ENCODE measurements at places on chromosomes 12 and 14.

GRCh38 chr12:48815126-48816110 is 2.9 kb upstream of the CACNB3 start:
- peak; percentile 84 for DNase-seq

DNA sequence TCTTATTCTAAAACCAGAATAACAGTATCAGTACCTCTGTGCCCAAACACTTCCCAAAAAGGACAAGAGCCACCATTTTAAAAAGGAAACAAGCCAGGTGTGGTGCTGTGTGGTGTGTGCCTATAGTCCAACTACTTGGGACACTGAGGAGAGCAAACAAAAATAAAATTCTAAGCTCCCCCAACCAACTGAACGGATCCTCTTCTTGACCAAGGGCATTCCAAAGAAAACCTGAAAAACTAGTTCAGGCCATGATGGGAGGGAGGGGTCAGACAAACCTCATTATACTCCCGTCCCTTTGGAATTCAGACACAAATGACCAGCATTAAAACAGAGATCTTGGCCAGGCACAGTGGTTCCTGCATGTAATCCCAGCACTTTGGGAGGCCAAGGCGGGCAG is 20.5 kb downstream of the SLC11A2 start:
- no peak for DNase-seq

DNA sequence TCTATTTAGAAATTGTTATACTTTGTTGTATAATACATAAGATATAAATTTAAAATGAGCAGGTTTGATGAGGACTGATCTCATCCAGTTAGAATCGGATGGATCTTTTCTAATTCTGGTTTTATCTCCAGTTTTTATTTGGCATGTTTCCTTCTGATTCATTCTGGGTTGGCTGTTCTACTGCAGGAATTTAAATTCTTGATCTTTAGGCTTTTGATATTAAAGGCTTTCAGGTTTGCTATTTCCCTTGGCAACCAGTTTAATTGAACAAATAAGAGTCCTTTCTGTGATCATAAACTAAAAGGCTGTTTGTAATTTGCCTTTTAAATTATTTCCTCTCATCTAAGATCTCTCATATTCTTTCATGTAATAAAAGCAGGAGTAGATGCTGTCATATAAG is 83.4 kb downstream of the PDE6H start:
- peak; percentile 7 for DNase-seq

DNA sequence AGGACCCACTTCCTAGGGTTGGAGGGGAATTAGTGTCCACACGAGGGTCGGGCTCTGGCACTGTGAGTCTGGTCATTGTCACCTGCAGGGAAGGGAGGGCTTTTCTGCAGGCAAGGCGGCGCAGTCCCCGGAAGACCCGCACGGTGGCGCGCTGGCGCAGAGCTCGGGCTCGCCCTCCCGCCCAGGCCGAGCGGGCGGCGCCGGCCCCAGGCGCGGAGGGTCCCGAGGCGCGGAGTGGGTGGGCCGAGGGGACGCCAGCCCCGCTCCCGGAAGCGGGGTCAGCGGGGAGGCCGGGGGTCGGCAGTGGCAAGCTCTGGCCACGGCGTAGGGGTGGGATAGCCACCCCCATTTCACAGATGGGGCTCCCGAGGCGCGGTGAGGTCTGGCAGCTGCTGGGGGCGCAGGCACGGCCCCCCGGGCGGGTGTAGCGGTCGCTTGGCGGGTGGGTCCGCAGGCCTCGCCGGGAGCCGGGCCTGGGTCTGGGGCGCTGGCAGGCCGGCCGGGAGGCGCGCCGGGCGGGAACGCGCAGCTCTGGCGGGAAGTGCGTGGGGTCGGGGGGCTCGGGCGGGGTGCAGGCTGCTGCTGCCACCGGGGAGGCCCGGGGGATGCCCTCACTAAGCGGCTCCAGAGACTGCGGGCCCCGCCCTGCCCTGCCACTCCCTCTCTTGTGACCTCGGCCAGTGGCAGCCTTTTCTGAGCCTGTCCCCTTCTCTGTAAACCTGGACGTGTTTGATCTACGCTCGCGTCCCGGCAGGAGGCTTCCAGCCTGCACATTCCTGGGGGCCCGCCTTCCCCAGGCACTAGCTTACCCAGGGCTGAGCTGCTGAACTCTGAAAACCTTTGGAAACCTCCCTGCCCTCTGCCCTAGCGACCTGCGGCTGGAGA is 46.1 kb downstream of the CYP46A1 start:
- DNase-seq, result peak; percentile 24

- DNase-seq, result no peak
Observed at GRCh38 chr14:99816642-99817041, 23.4 kb downstream of the EML1 start.

- peak; percentile 61 for DNase-seq
Observed at GRCh38 chr14:52112336-52113018, 43.6 kb upstream of the NID2 start.

- DNase-seq, result peak; percentile 49
Observed at GRCh38 chr12:11689591-11690186, 40.2 kb downstream of the ETV6 start.

DNA sequence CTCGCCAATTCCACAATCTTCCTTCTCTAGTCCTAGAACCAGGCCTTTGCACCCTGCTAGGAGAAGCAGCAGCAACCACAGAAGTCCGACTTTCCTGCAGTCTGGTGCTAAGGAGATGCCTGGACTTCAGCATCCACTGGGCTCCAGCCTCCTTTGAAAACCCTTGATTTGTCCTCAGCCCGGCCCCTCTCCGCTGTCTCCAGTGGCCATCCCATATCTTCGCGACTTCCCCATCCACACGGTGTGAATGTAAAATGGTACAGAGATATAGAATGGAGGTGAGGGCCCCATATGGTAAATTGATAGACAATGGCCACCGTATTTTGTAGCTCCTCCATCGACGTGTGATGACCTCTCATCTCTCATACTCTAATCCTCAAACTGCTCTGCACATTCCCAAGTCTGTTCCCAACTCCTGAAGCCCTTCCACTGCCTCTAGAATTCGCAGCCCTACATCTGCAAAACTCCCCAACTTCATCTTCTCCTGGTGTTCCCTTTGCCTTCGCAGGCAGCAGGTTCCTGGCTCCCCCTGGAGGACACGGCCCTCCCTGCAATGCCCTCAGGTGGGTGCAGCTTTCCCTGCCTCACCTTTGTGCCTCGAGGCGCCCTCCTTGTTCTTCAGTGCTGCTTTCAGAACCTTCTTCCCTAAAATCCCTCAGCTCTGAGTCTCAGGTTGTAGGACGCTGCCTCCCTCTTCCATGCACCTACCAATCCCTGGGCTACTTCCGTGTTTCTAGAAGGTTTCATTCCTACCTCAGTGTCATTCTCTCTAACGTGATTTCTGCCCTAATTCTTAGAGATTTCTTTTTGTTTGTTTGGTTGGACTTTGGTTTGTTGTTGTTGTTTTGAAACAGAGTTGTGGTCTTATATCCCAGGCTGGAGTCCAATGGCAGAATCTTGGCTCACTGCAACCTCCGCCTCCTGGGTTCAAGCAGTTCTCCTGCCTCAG is 36.7 kb downstream of the TMBIM6 start:
- DNase-seq, result peak; percentile 31

- no peak for DNase-seq
Observed at GRCh38 chr14:81001447-81001846, 46.0 kb downstream of the TSHR start.

DNA sequence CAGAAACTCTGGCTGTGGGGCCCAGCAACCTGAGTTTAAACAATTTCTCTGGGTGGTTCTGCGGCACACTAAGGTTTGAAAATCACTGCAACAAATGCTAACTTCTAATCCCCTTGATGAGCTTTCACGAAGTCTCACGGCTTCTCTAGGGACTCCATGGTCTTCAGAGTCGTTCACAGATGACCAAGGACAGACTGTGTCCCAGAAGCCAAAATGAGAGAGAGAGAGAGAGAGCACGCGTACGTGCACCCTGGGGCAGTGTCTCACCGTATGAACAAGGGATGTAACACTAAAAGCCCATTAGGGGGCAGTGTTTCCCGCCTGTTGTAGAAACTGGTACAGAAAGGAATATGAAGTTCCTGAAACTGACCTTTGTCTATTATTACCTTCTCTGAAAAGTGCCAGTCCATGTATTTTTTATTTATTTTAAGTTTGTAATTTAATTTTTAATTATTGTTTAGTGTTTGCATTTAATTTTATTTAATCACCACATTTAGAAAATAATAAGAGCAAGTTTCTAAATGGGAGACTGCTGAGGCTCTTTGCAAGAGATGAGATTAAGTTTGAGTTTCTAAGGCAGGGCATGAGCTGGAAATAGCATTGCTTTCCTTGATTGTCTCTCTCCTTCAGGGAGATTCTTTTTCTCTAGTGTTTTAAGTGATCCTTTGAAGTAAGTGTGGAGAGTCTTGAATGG is 3.4 kb downstream of the APOLD1 start:
- DNase-seq, result peak; percentile 80

GRCh38 chr12:92541731-92542130 is 161.1 kb upstream of the PLEKHG7 start:
- no peak for DNase-seq

DNA sequence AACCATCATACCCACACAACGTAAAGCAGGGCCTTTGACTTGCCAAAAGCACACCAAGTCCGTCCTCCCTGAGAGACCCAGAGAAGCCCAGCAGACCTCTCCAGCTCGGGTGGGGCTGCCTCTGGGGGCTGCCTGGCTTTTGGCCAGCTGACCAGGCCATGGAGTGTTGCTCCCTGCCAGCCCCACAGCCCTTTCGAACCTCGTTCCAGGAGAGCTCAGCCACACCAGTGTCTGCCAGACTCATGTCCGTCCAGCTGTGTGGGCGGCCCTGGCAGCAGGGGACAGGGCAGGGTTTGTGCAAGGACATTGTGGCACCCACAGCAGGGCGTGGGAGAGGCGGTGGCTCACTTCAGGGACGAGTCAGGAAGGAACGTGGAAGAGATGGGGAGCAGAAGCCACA is 22.6 kb upstream of the IRF2BPL start:
- DNase-seq, result no peak

DNA sequence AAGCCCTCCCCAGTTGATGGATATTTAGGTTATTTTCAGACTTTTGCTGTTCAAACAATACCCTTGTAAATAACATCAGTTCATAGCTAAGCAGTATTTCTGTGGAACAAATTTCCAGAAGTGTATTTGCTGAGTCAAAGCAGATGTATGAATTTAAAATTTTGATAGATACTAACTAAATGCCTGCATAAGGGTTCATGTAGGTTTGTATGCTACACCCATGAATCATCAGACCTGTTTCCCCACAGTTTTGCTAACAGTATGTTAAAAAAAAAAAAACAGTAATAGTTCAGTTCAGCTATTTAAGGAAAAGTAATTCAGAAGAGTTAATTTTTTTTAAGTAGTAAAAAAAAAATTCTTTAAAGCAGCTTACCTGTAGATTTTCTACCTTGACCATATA is 236.1 kb upstream of the DIO2 start:
- DNase-seq, result peak; percentile 42

GRCh38 chr12:98861251-98861650 is 216.2 kb downstream of the APAF1 start:
- no peak for DNase-seq

DNA sequence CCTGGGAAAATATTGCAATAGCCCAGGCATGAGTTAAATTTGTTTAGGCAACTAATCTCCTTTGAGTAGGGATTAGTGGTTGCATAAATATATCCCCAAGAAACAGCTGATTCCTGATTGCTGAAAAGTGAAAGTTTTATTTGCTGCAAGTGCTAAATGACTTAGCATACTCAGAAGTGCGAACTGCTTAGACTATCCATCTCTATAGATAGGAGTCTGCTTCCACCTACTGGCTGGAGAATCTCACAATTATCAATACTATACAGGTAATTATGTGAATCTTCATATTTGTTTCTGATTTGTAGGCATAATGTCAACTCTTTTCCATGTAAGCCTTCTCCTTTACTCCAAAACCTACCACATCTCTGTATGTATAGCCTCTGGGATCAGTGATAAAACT is 12.0 kb upstream of the SLCO1B3 start:
- DNase-seq, result peak; percentile 7

DNA sequence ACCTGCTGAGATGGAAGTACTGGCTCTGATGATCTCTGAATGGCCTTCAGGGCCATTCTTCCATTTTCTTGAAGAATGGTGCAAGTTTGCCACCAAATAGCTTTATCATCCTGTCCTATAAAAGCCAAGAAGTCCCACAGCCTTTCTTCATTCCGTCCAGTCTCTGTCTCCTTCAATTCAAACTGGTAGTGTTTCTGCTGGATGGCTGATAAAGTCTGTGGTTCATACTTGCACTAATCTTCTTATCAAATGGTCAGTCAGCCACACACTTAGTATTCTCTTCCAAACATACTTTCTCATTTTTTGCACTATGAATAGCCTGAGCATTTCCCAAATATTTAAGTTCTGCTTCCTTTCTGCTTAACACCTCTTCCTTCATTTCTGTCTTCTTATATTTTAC is 39.4 kb upstream of the BEGAIN start:
- DNase-seq, result no peak

GRCh38 chr12:129811963-129812362 is 91.9 kb downstream of the TMEM132D start:
- no peak for DNase-seq

DNA sequence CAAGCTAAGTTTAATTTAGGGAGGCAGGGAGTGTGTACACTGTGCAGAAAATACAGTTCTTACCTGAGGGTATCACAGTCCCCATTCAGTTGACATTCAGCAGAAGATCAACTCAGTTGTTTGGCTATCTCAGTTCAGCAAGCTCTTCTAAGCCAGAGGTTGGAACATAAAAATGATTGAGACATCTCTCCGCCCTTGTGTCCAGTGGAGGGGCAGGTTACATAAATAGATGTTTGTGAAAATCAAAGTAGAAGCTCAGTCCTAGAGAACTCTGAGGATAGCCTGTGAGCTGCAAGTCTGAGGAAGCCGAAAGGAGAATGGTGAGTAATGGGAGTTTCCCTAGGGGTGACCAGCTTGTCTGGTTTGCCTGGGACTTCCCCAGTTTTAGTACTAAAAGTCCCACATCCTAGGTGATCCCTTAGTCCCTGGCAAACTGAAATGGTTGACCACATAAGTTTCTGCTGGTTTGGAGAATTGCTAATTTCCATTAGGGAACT is 251.4 kb upstream of the ATP2B1 start:
- DNase-seq, result no peak

GRCh38 chr12:44581642-44582242 is 294.4 kb downstream of the NELL2 start:
- no peak for DNase-seq

GRCh38 chr12:15278816-15279658 is 43.3 kb upstream of the PTPRO start:
- DNase-seq, result peak; percentile 81

DNA sequence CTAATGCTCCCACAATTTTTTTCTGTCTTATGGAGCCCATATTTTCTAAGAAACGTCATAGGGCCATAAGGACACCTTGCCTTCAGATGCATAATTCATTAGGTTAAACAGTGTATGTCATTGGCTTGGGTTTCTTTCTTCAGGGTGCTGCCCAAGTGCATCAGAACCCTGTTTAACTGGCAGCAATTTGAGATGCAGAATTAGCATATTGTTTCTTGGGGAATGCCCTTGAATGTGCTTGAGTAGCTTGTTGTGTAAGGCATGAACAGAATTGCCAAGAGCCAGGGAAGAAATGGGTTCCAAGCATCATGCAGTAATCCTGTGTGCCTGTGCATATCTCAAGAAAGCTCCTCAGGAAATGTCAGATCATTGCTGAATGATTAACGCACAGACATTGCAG is 277.2 kb downstream of the SYT1 start:
- no peak for DNase-seq

- DNase-seq, result no peak
Observed at GRCh38 chr12:114974826-114975639, 291.1 kb upstream of the TBX3 start.

Data from fibroblast of upper back skin (primary cell).